CD8-positive, alpha-beta memory T cell (primary cell): ENCODE measurements at places on chromosomes 11 and 22. TPM values are rescaled to one million over a fixed set of nuclear protein-coding genes. Genes with fewer than 3 reads are reported as not detected.

The FERMT3 gene
- total RNA-seq, result 205 TPM

- H3K4me1 ChIP-seq, result no peaks in the 10 kb centered on the region
- H3K27me3 ChIP-seq, result no peaks in the 10 kb centered on the region
- DNase-seq, result no peak
- H3K27ac ChIP-seq, result no peak overlapping the region
- no peak overlapping the region for H3K4me3 ChIP-seq
Measured at GRCh38 chr11:126432065-126432461, 76.6 kb downstream of the ST3GAL4 start.

The LAYN gene
- 0.85 TPM for total RNA-seq

GRCh38 chr11:12110201-12110713, at the start of gene MICAL2:
Gene MICAL2 (plus strand): TSS chr11:12110590. CDS start chr11:12162156, 51,566 bp downstream.
- peak within 1 kb of the TSS; percentile 24 for H3K27ac ChIP-seq
- DNase-seq, result peak; percentile 79
- H3K36me3 ChIP-seq, result no peaks in the 10 kb centered on the region
- H3K27me3 ChIP-seq, result no peaks in the 10 kb centered on the region
- peaks cover 17% of the 10 kb centered on the region for H3K4me1 ChIP-seq
- H3K4me3 ChIP-seq, result peak within 1 kb of the TSS; percentile 68

DNA sequence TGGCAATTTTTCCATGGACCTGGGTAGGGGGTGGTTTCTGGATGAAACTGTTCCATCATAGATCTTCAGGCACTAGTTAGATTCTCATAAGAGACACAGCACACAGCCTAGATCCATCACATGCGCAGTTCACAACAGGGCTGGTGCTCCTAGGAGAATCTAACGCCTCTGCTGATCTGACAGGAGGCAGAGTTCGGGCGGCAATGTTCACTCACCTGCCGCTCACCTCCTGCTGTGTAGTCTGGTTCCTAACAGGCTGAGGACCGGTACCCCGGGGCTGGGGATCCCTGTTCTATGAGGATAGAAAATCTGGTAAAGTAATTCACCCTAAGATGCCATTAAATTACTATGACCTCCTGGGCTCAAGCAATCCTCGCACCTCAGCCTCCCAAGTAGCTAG, 318.0 kb downstream of the KIRREL3 start:
- no peak overlapping the region for H3K27ac ChIP-seq
- no peaks in the 10 kb centered on the region for H3K27me3 ChIP-seq
- no peak for DNase-seq
- no peaks in the 10 kb centered on the region for H3K36me3 ChIP-seq

DNA sequence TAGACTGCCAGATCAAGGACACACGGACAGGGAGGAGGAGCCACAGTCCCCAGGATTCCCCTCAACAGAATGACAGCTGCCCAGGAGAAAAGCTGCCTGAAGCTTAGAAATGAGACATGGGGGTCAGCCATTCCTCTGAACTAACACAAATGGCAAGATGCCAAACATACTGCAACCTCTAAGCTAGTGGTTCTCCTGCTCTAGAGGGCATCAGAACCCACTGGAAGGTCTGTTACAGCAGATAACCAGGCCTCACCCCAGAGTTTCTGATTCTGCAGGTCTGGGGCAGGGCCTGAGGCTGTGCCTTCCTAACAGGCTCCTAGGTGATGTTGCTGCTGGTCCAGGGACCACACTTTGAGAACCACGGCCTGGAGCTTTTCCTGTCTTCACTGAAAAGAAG, 28.6 kb upstream of the BID start:
- H3K27me3 ChIP-seq, result no peaks in the 10 kb centered on the region
- H3K27ac ChIP-seq, result no peak overlapping the region
- DNase-seq, result no peak
- no peaks in the 10 kb centered on the region for H3K36me3 ChIP-seq
- no peak overlapping the region for H3K4me3 ChIP-seq

- H3K27me3 ChIP-seq, result no peaks in the 10 kb centered on the region
- DNase-seq, result no peak
- H3K4me1 ChIP-seq, result no peaks in the 10 kb centered on the region
- no peak overlapping the region for H3K4me3 ChIP-seq
Measured at GRCh38 chr22:27308513-27308912, 493.0 kb downstream of the MN1 start.

GRCh38 chr11:86802601-86803051, 2.3 kb downstream of the PRSS23 start:
- no peak for DNase-seq
- peaks cover 18% of the 10 kb centered on the region for H3K4me1 ChIP-seq
- H3K27me3 ChIP-seq, result no peaks in the 10 kb centered on the region
- H3K4me3 ChIP-seq, result no peak overlapping the region
- no peak overlapping the region for H3K27ac ChIP-seq

DNA sequence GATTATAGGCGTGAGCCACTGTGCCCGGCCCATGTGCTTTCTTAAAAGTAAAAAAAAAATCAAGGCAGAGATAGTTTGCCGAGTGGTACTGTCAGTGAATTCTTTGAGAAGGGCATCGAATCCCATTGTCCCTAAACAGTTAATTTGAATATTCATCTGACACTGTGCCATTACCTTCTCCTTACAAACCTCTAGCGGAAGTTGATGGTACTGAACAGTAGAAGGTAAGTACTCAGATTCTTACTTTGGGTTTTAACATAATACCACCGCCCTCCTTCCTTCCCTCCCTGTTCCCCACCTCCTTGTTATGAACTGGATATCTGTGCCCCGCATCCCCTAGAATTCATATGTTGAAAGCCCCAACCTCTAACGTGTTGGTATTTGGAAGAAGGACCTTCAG, 58.2 kb upstream of the CLMP start:
- no peak overlapping the region for H3K27ac ChIP-seq
- no peaks in the 10 kb centered on the region for H3K36me3 ChIP-seq
- no peak for DNase-seq

The LGR4 gene
- 0.04 TPM for total RNA-seq

DNA sequence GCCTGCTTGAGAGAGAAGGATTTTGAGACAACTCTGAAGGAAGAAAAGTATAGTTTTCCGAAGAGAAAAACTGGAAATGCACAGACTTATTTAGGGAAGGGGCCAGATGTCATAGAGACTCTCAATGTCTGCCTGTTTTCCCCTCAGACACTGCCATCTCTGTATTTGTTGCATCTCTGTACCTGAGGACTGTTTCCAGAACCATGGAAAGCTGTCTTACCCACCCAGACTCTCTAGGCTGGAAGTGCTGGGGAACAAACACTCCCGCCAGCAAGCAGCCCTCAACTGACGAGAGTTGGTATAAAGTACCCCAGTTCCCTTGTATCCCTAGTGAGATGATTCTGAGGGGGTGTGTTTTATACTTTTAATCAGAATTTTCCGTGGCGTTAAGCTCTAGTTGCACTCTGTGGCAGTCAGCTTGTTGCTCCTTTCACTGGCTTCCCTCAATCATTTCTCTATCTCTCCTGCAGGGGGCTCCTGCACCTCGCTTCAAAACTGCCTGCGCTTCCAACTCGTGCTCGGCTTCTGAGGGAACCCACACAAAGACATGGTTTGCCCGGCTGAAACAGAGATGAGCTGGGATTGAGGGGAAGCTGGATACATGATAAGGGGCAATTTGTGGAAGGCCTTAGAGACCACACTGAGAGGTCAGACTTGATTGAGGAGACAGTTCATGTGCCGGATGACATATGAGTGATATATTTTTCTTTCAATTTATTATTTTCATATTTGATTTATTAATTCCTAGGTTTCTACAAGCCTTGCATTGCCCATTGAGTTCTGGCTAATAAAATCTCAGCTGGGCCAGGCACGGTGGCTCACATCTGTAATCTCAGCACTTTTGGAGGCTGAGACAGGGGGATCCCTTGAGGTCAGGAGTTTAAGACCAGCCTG, 36.9 kb upstream of the CLPB start:
- no peaks in the 10 kb centered on the region for H3K36me3 ChIP-seq
- H3K27ac ChIP-seq, result no peak overlapping the region
- peaks cover 9% of the 10 kb centered on the region for H3K27me3 ChIP-seq
- H3K4me1 ChIP-seq, result no peaks in the 10 kb centered on the region
- DNase-seq, result peak; percentile 54
- H3K4me3 ChIP-seq, result no peak overlapping the region
